ENCODE measurements at places on chromosomes 6 and 20.
A peak's percentile ranks its signal among the peaks of the same experiment; 100 is the strongest.

GRCh38 chr6:2502096-2502997 is 248.4 kb downstream of the MYLK4 start:
- DNase-seq = no peak

- DNase-seq = peak; percentile 72
These were observed 1.6 kb upstream of the KIF16B start for GRCh38 chr20:16574656-16575355.

DNA sequence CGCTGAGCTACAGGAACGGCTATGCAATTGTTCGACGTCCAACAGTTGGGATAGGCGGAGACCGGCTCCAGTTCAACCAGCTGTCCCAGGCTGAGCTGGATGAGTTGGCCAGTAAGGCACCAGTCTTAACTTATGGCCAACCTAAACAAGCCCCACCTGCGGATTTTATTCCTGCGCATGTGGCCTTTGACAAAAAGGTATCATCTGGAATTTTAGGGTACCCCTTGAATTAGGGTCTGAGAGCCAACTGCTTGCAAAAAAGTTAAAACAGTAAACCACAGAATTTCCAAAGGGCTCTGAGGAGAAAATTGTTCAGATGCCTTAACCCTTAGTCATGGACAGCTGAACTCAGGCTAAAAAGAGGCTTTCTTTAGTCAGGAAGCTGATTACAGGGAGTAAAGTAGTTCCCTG is 3.8 kb downstream of the EFHC1 start:
- DNase-seq = no peak

DNA sequence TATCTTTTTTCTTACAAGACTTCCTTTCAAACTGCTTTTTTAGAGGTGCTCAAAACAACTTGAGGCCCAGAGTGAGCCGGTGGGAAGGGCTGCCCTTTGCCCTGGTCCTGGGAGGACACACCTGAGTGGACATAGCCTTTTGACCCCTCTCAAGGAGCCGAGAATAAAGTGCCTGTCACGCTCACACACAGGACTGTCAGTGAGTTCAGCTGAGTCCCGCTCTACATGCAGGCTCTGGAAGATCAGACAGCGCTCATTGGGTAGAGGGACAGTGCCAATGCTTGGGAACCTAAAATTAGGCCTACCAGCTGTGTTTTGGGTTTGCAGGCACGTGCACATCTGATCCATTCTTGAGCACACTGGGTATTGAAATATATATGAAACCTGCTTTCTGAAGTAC is 387.8 kb downstream of the CD83 start:
- DNase-seq = no peak

DNA sequence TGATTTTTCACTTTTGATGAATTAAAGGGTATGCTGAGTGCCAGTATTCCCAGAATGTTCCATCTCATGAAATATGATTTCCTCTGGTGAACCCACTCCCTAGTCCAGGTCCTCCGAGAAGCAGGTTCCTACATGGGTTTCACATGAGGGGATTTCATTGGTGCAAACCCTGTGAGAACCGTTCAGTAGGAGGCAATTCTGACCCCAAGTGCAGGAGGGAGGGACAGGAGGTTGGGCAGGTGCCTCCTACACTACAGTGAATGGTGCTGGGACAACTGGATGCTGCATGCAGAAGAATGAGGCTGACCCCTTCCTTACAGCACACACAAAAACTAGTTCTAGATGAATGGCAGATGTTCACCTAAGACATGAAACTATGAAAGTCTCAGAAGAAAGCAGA is 5.1 kb upstream of the ULBP2 start:
- DNase-seq = no peak

GRCh38 chr6:22221630-22222029 is 75.2 kb downstream of the PRL start:
- DNase-seq = no peak

GRCh38 chr6:137426007-137426689 is 68.0 kb downstream of the OLIG3 start:
- no peak for DNase-seq

- peak; percentile 94 for DNase-seq
These were observed 182.5 kb upstream of the JARID2 start for GRCh38 chr6:15063253-15063853.

GRCh38 chr6:41818271-41819054 is 31.0 kb downstream of the TOMM6 start:
- DNase-seq = peak; percentile 5

GRCh38 chr6:108689272-108690161 is 128.8 kb downstream of the FOXO3 start:
- DNase-seq = peak; percentile 64

- DNase-seq = no peak
These were observed 443.8 kb upstream of the GJE1 start for GRCh38 chr6:141688916-141689315.

DNA sequence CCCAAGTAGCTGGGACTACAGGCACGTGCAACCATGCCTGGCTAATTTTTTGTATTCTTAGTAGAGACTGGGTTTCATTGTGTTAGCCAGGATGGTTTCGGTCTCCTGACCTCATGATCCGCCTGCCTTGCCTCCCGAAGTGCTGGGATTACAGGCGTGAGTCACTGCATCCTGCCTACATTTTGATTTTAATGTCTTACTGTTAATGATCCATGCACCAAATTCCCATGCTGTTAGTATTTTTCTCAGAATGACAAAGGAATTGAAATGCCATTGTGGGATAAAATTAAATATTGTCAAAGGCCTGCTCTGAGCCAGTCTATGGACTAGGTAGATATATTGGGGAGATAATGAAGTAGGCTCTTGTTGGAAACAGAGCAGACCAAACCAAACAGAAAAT is 28.2 kb downstream of the CBFA2T2 start:
- DNase-seq = no peak

GRCh38 chr20:18541741-18542140 is 25.5 kb upstream of the SMIM26 start:
- no peak for DNase-seq

DNA sequence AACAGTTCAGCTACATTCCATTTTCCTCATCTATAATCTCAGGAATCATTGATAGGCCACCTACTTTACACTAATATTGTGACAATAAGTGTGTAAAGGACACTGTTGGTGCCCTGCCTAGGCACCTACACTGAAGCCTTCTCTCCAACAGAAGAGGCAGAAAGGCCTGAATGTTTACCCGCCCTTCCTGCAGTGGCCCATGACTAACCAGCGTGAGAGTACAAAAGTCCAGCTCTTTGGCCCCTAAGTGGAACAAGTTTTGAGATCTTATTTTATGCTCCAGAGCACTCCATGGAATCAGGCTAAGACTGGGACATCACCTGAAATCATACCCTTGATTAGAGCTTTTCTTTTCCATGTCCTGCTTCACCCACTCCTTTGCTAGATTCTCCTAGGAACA is 359.7 kb downstream of the ARHGAP18 start:
- DNase-seq = no peak

DNA sequence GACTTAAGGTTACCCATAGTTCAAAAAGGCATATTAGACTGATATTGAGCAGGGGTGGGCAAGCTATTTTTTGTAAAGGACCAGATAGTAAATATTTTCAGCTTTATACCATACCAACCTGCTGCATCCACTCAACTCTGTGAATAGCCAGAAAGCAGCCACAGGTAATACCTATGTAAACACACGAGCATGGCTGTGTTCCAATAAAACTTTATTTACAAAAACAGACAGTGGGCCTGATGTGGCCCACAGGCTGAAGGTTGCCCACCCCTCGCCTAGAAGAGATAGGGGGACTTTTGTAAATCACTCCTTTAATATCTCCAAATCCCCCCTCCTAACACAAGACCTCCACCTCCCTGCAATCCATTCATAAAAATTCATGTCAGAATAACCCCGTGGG is 64.4 kb downstream of the PSMG4 start:
- DNase-seq = no peak

DNA sequence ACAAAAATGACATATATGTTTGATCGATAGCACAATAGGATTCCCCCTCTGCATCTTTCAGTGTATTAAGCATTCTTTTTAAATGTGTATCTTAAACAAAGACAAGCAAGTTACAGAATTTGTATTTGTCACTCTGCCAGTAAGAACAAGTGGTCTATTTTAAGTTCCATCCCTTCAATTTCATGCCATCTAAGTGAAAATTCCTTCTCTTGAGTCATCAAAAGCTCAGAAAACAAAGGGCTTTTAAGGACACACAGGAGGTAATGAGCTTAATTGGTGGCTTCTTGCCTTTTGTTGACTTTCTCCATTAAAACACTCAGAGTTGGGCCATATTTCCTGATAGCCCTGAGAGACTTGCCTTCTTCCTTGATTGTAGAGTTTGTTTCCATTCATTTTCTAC is 547.8 kb downstream of the TENT5A start:
- no peak for DNase-seq

DNA sequence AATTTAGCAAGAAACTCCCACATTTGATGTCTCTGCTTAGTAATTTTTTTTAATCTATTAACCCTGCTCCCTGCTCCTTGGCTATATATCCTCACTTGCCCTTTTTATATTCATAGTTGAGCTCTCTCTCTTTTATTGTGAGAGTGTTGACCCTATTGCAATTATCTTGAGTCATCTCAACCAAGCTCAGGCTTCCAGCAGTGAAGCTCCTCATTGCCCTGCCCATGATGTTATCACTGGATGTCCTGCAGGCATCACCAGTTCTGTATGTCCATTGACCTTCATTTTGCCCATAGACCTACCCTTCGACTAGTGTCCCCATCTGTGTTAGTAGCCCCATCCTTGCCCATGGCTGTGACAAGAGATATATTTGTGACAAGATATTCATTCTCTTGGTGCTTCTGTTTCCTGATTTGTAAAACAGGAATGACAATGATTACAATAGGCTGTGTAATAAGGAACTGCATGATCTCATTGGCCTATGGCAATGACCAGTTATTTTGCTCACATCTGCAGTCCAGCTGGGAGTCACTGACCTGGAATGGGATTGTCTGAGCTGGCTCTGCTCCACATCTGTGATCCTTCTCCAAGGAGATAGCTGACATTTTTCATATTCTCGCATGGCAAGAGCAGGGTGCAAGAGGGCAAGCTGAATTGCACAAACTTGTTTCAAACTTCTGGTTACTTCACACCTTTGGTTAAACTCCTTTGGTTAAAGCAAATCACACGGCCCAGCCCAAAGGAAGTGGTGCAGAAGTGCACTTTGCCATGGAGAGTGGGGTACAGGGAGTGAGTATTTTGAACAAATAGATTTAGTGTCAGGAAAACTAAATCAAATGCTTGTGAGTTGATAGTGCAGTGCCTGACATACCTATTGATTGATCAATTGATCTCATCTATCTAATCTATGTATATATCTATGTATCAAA is 47.7 kb upstream of the CST5 start:
- DNase-seq = no peak

DNA sequence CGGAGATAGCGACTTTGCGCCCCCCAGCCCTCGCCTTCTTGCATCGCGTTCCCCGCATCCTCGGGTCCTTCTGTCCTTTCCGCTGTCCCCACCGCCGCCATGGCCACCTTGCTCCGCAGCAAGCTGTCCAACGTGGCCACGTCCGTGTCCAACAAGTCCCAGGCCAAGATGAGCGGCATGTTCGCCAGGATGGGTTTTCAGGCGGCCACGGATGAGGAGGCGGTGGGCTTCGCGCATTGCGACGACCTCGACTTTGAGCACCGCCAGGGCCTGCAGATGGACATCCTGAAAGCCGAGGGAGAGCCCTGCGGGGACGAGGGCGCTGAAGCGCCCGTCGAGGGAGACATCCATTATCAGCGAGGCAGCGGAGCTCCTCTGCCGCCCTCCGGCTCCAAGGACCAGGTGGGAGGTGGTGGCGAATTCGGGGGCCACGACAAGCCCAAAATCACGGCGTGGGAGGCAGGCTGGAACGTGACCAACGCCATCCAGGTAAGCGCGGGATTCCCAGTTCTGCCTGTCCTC is 401 bp downstream of the SLC32A1 start:
- DNase-seq = no peak

GRCh38 chr6:108952776-108953486 is 104.7 kb downstream of the ARMC2 start:
- no peak for DNase-seq

GRCh38 chr20:59836767-59837166 is 96.7 kb downstream of the SYCP2 start:
- no peak for DNase-seq

- no peak for DNase-seq
These were observed 291.1 kb upstream of the BTBD3 start for GRCh38 chr20:11626551-11626950.

- no peak for DNase-seq
These were observed 113.8 kb downstream of the PRND start for GRCh38 chr20:4835244-4836177.

- no peak for DNase-seq
These were observed 2.3 kb downstream of the ARID1B start for GRCh38 chr6:156779206-156780094.

- no peak for DNase-seq
These were observed 1.8 kb downstream of the SLA2 start for GRCh38 chr20:36644032-36644705.

- no peak for DNase-seq
These were observed 31.5 kb downstream of the PMEPA1 start for GRCh38 chr20:57678340-57678739.

DNA sequence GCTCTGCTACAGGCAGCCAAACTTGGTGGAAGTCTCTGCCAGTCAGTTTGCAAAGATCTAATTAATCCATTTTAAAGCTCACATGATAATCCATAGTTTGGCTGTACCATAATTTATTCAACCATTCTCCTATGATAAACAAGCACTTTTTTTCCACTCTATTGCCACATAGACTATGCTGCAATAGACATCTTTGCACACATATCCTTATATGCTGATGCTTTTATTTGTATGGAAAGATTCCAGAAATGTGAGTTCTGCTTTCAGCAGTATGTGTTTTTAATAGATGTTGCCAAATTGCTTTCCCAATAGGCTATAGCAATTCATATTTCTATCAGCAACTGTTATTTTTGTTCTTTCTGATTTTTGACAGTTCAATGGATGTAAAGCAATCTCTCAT is 628.0 kb downstream of the KIF16B start:
- DNase-seq = no peak

DNA sequence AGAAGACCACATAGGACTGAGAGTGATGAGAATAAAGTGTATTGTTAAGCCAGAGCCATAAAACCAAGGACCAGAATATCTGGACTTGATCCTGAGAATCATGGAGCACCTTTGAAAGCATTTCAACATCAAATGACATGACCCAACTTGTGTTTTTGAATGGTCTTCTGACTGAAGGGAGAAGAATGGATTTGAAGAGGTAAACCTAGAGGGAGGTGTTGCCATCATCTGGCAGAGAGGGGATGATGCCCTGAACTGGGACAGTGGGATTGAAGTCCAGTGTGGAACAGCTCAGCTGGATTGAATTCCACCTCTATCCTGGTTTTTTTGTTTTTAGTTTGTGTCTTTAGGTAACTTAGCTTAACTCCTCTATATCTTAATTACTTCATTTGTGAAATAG is 570.0 kb downstream of the TBC1D32 start:
- no peak for DNase-seq

GRCh38 chr6:154933181-154933827 is 61.8 kb upstream of the TIAM2 start:
- DNase-seq = no peak

- DNase-seq = no peak
These were observed 232.2 kb downstream of the LY86 start for GRCh38 chr6:6820641-6821238.

All from CD14-positive monocyte (primary cell).